EL (cell line): ENCODE measurements at places on chromosomes 4 and X.

- peak; percentile 69 for DNase-seq
Measured at GRCh38 chr4:119016636-119017035, 119.0 kb upstream of the MYOZ2 start.

GRCh38 chrX:11429538-11430085 is 136.4 kb downstream of the AMELX start:
- no peak for DNase-seq

DNA sequence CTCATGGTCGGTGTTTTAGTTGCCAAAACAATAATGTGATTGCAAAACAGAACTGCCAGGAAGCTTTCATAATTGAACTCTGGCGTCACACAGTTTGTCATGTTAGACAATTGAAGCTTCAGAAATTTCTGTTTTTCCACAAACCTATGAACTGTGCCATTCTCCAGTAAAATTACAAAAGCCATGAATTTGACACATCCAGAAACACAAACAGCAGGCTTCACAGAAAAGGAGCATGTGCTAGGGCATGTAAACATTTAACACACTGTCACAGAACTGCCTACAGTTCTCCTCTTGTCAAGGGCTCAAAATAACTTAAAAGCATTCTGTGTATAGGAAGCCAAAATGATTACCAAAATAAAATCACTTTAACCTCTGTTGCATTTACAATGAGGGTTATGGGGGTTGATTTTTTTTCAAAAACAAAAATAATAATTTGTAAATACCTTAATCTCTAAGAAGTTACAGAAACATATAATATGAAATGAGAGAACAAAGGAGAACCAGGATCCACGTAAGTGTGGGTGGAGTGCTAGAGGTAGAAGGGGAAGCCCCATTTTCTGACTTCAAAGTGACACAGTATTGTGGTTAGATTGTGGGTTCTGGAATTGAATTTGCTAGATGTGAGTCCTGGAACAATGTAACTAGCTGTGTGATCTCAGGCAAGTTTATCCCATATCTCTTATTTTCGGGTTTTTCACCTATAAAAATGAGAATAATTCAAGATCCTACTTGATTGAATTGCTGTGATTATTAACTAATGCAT is 295.0 kb downstream of the CENPC start:
- no peak for DNase-seq

DNA sequence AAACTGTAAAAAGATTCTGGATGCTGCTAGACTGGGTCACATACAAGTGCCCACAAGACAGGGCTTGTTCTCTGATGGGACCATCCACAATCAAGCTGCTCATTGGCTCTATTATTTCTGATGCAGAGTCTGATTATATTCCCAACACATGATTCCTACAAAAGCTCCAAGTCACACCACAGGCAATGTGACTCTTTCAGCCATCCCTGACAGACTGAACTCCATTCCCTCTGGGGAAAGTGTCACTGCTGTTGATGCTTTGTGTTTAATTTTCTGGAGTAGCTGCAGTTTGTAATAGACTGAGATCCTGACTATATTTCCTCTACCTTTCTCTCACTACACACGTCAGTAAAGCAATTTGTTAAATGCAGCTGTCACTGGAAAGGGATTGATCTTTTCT is 55.4 kb upstream of the BCLAF3 start:
- DNase-seq: no peak

GRCh38 chrX:103480526-103480925 is 38.8 kb downstream of the RAB40A start:
- no peak for DNase-seq
